ENCODE measurements at places on chromosomes 7 and 10.

DNA sequence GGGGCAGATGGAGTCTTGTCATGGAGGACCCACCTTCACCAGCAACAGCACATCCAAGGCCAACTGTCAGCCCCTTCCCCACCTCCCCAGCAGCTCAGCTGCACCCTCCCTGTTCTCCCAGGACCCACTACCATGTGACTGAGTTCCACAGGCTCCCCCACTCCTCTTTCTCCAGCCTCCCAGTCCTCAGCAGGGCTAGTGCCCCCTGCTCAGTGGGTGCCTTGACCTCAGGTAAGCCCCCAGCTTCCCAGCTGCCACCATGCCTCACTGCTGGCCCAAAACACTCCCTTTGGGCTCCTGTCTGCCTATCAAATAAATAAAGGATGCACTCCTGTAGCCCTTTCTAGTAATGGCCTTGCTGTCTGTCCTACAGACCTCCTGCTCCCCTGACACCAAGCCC is 174.4 kb downstream of the SLIT1 start:
- no peak for DNase-seq

- DNase-seq, result no peak
Observed at GRCh38 chr7:22851145-22851544, 28.5 kb upstream of the TOMM7 start.

- DNase-seq, result no peak
Observed at GRCh38 chr7:147483634-147484292, 1106.8 kb upstream of the C7orf33 start.

DNA sequence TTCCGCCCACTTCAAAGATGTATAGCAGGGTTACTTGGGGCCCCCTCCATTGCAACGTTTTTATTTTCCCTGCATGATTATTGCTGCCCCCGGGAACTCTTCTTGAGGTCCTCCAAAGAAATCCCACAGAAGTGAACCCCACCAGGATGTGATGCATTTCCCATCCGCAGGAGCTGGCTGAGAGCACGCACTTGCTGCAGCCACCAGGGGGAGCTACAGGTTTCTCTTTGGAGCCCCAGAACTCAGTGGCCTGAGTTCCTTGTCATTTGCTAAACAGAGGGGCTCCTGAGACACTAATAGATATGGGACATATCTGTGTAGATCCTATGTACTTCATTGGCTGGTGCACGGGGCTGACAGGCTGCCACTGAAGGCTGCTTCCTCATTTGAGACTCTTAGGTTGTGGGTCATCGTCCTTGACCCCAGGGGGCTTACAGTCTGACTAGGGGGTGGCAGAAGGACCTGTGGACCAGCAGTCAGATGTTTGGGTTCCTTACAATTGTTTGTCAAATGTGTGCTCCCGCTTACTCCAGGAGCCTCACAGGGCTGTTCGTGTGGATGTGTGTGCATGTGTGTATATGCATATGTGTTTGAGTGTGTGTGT is 52.3 kb upstream of the ENO4 start:
- peak; percentile 68 for DNase-seq

GRCh38 chr10:133009218-133009950 is 67.0 kb upstream of the CFAP46 start:
- no peak for DNase-seq

GRCh38 chr10:91552274-91553095 is 80.4 kb downstream of the PPP1R3C start:
- DNase-seq, result no peak

- DNase-seq, result peak; percentile 23
Observed at GRCh38 chr7:130367088-130367755, 13.1 kb upstream of the CPA1 start.

- no peak for DNase-seq
Observed at GRCh38 chr10:75127471-75127870, 16.0 kb downstream of the SAMD8 start.

DNA sequence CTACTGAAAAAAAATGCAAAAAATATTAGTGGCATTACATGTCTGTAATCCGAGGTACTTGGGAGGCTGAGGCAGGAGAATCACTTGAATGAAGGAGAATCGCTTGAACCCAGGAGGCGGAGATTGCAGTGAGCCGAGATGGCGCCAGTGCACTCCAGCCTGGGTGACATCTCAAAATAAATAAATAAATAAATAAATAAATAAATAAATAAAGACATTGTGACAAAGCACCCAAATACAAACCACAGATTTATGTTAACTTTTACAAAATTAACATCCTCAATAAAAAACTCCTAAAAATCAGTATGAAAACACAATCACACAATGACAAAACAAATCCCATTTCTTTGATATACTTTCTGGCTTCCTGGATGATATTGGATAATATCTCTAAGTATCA is 808.3 kb downstream of the REEP3 start:
- DNase-seq, result no peak

- no peak for DNase-seq
Observed at GRCh38 chr7:96005271-96005670, 232.9 kb downstream of the DYNC1I1 start.

- no peak for DNase-seq
Observed at GRCh38 chr10:133032976-133033741, 54.6 kb upstream of the ADGRA1 start.

DNA sequence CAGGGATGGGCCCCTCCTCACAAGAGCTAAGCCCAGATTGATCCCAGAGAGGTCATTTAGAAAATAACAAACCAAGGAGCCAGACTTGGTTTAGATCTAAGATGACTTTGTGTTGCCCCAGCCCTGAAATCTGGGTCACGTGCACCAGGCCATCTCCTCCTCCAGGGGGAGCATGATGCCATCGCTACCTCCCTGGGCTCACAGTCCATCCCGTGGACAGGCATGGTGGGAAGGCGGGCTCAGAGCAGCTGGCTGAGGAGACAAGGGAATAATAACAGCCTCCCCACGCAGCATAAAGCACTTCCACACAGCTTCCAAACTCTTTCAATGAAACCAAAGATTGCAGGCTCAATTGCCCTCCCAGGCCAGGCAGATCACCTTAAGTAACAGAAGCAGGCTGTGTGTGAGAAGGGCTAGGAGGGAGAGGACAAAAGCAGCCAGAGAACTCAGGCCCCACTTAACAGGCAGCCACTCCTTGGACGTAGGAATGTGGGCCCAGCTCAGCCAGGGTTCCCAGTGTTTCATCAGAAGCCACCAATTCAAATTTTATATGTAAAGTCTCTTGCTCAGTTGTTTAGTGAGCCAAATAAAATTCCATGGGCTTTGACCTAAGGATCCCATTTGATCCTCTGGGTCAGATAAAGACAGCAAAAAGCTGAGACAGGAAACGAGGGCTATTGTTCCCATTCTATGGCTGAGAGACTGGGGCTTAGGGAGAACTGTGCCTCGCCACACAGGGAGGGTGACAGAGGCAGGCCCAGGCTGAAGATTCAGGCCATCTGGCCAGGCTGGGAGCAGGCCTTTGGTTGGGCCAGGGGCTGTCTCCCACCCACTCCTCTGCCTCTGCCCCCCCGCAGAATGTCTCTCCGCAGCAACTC is 100.2 kb downstream of the COL13A1 start:
- DNase-seq, result no peak

- no peak for DNase-seq
Observed at GRCh38 chr7:130960208-130960988, 226.4 kb upstream of the KLF14 start.

- no peak for DNase-seq
Observed at GRCh38 chr7:74329225-74329624, 40.0 kb downstream of the CLIP2 start.

DNA sequence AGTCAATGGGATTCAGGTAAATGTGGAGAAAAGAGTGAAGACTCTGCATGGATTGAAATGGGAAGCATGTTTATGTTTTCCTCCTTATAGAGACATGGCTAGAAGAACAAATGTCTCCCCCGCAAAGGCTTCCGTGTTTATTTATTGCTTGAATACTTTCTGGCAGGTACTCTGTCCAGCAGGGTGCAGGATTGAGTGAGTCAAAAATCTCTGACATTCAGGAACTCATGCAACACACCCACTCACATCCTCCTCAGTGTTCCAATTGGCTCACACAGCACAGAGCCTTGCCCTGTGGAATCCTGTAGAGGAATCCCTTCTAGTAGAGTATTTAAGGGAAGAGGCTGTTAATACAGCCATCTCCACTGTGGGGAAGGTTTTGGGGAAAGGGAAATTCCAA is 290.3 kb upstream of the VWC2 start:
- no peak for DNase-seq

GRCh38 chr7:69177941-69178494 is 420.3 kb upstream of the AUTS2 start:
- no peak for DNase-seq

DNA sequence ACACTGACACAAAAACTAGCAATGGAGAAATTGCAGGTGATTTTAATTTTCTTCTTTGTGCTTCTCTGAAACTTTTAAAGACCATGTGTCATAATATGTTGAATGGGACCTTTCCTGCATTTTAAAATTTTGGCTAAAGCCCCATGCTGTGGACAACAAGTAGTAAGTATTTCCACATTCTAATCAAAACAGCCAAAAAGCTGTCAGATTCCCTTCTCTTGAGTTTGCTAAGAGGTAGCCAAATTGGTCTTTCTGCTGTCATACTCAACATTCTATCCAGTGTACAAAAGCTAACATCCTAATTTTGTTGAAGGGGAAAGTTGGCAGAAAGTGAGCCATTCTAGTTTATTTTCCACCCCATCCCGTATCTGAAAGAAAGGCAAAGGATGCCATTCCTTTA is 447.6 kb downstream of the TFEC start:
- no peak for DNase-seq

GRCh38 chr10:114928818-114929217 is 9.2 kb upstream of the TRUB1 start:
- DNase-seq, result no peak

DNA sequence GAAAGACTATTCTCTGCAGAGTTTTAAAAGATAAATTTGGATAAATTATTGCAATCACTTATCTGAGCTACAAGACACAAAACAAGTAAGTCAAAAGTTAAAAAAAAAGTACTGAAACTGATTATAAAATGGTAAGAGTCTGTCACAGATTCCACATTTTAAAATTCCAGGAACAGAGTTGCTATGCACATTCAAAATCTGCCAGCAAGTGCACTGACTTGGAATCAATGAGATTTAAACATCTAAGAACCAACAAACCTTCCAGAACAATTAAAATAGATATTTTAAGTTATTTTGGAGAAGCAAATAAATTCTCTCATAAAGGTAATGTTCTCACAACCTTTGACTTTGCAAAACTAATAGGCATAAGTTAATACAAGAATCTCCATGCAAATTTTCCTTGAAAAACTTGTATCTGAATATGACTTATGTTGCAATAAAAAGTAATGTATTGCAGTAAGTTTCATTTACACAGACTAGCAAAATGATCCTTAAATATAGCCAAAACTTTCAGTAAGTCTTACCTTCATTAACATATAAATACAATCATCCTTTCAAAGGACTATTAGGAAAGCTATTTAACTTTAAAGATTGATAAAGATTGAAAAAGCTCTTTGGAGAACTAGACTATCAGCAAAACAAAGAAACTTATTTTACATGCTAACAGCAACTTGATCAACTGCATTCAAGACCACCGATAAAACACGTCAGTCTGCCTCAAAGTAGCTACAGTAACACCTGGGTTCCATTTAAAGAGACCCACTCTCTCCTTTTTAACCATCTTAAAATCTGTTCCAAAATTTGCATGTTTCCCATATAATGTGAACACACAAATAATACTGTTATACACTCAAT is 4.4 kb downstream of the ETV1 start:
- no peak for DNase-seq

- DNase-seq, result no peak
Observed at GRCh38 chr10:86368987-86369386, 2.4 kb upstream of the GRID1 start.

GRCh38 chr7:135934651-135935050 is 42.5 kb downstream of the MTPN start:
- DNase-seq, result no peak

GRCh38 chr10:98226508-98227144 is 41.4 kb downstream of the LOXL4 start:
- no peak for DNase-seq

DNA sequence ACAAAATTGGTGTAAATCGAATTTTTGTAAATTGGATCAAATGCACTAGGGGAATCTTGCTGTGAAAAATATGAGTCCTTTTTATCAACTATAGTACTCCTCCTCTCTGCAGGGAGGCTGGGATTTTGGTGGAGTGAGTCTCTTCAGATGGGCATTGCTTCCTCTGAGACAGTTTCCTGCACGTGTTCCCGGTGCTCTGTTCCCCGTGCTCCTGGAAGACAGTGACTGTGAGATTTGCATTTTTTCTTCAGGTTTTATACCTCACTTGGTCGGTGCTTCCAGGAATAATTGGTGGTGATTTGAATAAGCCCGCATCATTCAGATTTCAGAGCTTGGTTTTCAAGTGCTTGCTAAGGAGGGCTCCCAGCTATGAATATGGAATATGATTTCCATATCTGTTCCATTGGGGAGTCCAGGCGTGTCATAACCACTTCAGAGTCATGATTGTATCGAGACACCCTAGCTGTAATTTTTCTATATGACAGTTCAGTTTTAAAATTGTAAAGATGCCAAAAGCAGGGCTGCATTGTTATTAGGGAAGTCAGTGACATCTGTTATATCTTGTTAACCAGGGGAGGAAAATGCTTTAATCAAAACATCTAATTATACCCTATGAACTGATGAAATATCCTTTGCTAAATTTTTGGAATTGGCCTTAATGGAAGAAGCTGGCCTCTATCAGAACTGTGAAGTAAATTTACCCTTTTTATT is 12.3 kb downstream of the AUTS2 start:
- DNase-seq, result no peak

GRCh38 chr7:3336042-3336665 is 35.1 kb downstream of the SDK1 start:
- DNase-seq, result no peak

DNA sequence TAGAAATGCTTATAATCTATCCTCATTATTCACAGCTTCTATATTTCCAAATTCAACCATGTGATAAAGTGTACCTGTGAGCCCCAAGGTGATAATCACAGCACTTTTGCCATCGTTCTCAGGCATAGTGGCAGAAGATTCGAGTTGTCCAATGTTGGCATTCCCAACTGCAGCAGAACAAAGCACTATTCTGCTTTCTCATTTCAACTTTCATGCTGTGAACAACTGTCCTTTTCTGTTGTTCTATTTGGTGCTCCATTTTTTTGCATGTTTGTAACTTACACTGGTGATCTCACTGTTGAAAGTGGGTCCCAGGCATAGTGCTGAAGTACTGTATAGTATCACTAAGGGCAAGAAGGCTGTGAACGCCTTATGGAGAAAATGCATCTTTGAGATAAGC is 438.2 kb downstream of the PAXIP1 start:
- DNase-seq, result no peak

DNA sequence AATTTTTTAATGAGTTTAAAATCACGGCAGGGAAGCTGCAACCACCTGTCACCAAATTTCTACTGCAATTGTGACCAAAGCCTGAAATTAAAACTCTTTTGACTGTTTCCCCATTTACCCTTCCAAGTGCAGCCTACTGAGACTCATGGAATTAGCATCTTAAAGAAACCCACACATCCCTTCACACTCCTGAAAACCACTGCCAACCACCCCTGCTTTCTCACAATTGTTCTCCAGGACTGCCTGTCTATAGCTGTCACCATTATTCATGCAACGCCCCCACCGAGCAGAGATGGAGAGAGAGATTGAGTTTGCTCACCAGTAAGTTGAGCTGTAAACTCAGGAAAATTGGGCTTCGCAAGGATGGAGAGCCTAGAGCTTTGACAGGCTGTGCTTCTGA is 383.8 kb upstream of the SORCS1 start:
- DNase-seq, result no peak
